Activated CD4-positive, alpha-beta T cell treated with anti-CD3 and anti-CD28 coated beads for 4 hours (primary cell): ENCODE measurements at places on chromosomes 7 and 10.

DNA sequence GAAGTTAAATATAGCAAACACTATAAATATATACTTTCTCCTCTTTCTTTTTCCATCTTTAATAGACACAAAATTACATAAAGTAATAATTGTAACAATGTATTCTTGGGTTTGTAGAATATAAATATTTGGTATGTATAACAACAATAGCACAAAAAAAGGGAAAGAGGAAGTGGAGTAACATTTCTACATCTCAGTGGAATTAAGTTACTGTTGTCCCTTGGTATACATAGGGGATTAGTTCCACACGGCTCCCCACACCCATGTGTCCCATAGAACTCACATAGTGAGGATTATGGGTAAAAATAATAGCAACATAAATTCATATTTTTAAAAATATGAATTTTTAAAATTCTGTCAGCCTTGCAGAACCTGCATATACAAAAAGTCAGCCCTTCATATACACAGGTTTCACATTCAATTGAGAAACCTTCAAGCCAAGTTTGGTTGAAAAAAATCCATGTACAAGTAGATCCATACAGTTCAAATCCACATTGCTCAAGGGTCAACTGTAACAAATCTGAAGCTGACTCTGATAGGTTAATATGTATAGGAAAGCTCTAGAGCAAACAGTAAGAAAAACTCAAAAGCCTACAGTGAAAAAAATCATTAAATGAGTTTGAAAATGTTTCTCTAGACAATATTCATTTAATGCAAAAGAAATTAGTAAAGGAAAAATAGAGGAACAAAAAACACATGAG lies 92.4 kb downstream of the HYCC1 start:
- DNase-seq: no peak

DNA sequence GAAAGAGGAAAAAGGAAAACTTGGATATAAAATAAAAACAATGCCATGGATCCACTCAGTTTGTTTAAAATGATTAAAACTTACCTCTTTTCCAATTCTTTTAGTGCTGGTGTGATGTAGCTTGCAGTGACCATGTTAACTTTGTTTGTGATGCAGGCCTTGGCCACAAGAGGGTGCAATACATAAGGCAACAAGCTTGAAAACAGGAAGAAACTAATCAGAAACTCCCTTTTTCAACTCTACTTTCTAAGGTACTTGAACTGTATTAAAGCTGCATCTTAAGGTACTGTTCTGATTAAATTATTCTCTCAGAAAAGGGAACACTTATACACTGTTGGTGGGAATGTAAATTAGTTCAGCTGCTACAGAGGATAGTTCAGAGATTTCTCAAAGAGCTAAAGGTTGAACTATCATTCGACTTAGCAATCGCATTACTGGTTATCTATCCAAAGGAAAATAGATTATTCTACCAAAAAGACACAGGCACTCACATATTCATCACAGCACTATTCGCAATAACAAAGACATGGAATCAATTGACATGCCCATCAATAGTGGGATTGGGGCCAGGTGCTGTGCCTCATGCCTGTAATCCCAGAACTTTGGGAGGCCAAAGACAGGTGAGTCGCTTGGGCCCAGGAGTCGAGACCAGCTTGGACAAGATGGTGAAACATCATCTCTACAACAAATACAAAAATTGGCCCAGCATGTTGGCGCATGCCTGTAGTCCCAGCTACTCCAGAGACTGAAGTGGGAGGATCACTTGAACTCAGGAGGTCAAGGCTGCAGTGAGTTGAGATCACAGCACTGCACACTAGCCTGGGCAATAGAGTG lies 50.9 kb downstream of the AASS start:
- DNase-seq: peak; percentile 4

DNA sequence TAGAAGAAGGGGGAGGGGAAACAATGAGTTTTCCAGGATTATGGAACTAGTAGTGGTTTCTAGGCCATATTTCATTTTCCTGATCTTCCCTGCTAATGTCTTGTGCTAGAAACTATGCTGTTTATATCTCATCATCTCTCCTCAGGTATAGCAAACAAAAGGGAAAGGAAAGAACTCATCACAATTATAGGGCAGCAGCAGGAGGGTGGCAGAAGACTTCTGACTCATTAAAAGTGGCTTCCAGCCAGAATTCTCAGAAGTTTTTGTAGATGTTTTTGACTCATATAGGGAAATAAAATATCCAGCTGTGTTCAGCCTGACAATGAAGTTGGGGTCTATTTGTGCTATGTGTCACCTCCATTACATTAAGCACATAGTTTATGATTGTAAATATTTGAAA lies 6.5 kb downstream of the AHR start:
- DNase-seq: peak; percentile 50

- DNase-seq: no peak
Measured at GRCh38 chr10:79166741-79167140, 98.0 kb downstream of the ZMIZ1 start.

- no peak for DNase-seq
Measured at GRCh38 chr7:37144423-37144822, 304.2 kb downstream of the ELMO1 start.

GRCh38 chr7:26378016-26378415 lies 86.4 kb downstream of the SNX10 start:
- no peak for DNase-seq
